ENCODE measurements at places on chromosomes 13 and 19.
A peak's percentile ranks its signal among the peaks of the same experiment; 100 is the strongest.

DNA sequence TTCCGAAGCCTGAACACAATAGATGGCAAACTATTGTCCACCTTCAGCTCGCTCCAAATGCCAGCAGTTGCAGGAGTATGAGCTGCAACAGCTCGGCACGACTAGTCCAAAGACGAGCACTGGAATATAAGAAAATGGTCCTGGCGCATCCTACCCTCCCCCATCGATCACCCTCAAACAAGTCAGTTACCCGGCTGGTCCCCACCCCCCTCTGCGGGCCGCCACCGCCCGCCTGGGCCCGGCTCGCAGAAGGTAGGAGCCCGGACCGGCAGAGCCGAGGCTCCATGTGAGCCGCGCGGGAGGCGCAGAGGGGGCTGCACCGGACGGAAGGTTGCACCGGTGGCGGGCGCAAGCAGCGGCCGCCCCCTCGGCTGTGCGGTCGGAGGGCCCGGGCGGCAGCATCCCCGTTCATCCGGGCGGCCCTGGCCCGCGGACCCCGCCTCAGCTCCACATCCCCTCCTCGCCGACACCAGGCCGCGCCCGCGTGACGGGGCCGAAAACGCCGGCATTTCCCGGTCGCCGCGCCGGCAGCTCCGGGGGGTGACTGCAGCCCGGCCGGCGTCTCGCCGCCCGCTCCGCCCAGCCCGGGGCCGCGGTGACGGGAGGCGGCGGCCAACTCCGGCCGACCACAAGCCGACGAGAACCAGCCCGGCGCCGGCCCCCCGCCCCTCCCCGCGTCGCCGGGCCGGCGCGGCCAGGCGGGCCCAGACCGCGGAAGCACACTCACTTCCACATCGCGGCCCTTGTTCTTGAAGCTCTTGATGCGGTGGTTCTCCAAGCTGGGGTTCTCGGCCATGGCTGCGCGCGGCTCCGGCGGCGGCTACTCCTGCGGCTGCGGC is 552 bp downstream of the KPNA3 start:
- DNase-seq: peak; percentile 64

DNA sequence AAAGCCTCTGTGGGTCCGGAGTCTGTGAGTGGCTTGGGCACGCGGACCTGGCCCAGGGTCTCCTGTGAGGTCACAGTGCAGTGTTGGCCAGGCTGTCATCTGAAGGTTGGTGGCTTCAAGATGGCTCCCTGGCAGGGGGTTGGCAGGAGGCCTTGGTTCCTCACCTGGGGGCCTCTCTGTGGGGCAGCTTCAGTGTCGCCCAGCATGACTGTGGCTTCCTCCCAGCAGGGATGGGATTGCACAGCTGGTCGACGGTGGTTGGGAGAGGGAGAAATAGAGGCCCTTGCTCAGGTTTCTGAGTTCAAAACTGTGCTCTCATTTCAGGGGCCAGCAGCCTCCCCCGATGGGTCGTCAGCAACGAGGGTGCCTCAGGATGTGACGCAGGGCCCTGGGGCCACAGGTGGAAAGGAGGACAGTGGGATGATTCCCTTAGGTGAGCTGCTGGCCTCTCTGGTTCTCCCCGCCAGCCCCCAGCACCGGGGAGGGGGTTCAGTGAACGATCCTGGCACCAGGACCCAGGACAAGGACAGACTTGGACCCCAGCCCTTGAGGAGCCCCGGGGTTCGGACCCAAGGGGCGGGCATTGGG is 17.2 kb downstream of the ZNF444 start:
- no peak for DNase-seq

DNA sequence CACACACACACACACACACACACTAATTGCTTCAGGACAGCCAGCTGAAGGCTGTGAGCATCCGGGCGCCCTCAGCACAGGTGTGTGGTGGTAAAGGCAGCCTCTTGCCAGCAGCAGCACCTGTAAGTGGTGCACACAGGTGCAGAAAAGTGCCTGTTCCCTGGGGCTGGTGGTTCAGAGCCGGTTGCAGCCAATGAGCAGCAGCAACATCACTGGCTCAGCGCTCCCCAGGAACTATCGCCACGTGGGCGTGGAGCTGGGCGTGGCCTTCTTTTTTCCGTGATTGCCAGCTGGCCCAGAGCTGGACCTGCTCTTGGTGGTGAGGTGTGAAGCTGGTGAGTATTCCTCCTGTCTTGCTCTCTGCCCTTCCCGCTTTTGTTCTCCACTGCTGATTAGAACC is at the start of gene NLRP5:
Gene NLRP5 (plus strand): TSS at position 289 of the 400 bp plus-strand sequence.
- DNase-seq: no peak

DNA sequence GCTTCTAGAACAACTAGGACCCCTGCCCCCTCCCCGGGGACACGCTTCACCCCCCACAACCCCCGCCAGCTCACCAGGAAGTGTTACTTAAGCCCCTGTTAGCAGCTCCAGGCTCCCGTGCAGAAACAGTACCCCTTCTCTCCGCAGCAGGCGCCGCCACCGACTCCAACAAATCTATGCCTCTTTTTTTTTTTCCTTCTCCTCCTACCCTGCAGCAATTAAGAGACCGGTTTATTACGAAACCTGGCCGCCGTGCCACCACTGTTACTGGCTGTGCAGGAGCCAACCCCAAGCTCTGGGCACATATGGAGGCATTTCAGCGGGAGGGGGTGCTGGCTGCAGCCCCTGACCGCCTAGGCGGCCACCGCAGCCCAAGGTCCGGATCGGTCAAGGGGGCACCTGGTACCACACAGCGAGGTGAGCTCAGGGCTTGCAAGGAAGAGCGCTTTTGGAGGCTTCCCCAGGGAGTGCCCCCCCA is 2.4 kb downstream of the GADD45B start:
- peak; percentile 61 for DNase-seq

DNA sequence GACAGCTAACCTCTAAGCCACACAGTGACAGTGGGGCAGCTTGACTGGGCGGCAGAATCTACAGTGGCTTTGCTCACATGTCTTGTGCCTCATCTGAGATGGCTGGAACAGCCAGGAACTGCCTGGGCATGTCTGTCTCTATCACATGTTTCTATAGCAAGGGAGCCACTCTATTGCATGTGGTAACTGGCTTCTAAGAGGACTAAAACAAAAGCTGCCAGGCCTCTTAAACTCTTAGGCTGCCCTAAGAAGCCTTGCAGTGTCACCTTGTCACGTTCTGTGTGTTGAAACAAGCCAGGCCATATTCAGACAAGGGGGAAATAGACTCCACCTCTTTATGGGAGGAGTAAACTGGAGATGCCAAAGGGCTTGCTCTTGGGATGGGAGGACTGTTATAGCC is 122.9 kb upstream of the MAB21L1 start:
- no peak for DNase-seq

GRCh38 chr13:91313581-91313980 is 33.9 kb upstream of the MIR17HG start:
- DNase-seq: no peak

Data from stimulated activated CD8-positive, alpha-beta memory T cell treated with anti-CD3 and anti-CD28 coated beads, Interleukin-4, amount 100 ng/mL, for 48 hours (primary cell).